WERI-Rb-1 (cell line): ENCODE measurements at places on chromosomes 16 and 17.

DNA sequence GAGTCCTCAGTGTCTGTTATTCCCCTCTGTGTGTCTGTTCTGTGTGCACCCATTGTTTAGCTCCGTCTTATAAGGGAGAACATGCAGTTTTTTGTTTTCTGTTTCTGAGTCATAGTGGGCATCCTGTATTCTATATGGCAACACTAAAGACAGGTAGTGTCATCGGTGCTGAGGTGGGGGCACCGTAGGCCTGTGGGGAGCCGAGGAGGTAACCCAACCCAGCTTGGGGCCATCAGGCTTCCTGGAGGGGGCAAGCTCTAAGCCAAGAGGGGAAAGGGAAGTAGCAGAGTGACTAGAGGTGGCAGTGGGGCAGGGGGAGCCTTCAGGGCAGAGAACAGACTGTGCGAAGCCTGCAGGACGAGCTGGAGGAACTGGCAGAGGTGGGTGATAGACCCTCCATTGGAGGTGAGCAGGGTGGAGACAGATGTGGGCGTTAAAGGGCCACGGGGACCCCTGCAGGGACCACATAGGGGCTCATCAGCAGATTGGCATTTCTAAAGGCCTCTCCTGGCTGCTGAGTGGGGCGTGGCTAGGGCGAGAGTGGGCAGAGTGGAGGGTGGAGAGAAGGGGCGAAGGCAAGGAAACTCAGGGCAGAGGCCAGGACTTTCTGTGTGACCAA lies 36.5 kb downstream of the CPNE2 start:
- DNase-seq, result no peak

DNA sequence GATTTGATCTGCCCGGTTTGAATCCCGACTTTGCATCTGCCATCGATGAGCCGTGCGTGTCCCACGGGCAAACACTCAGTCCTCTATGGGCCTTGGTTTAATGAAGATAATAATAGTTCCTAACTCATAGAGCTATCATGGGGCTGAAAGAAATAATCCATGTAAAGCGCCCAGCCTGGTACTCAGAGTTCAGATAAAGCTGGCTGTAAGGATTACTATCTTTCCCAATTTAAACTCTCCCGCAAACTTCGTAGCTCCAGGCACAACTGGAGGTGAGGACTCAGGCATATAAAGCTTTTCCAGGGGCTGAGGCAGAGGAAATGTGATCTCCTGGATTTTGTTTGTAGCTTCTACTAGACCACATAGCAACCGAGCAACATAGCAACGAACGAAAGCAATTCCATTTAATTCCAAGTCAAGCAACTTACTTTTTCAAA lies 16.3 kb downstream of the ALOX15 start:
- DNase-seq, result no peak

- DNase-seq, result no peak
Measured at GRCh38 chr17:64063088-64063487, 42.7 kb upstream of the ICAM2 start.

- DNase-seq, result no peak
Measured at GRCh38 chr16:16923479-16923878, 544.5 kb downstream of the NPIPA7 start.

DNA sequence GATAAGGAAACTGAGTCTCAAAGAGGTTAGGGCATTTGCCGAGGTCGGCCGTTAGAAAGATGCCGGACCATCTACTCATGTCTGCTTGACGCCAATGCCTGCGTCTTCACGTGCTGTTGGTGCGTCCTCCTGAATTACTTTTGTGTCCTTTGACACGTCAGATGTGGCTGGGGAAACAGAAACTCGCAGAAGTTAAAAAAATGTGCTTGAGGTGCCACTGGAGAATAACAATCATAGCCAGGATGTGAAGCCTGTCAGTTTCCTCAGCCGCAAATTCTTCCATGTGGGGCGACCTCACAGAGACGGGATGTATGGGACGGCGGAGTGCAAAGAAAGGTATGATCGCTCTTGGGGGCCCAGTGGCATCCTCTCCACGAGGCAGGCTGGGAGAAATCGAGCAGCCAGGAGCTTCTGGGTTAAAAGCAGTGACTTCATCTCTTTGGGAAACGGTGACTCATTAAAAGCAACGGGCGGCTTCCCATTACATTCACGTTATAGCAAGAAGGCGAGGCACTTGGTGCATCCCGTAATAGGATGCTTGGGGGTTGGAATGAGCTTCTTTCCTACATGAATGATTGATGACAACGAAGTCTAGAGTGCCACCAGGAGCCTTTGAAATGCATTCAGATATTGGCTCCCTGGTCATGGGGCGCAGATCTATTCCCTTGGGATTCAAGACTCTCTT lies 67.8 kb downstream of the BMERB1 start:
- DNase-seq, result no peak

GRCh38 chr16:28062261-28062846 lies 1.2 kb downstream of the GSG1L start:
- peak; percentile 52 for DNase-seq

- DNase-seq, result no peak
Measured at GRCh38 chr17:15659236-15659635, 24.9 kb downstream of the TRIM16 start.

DNA sequence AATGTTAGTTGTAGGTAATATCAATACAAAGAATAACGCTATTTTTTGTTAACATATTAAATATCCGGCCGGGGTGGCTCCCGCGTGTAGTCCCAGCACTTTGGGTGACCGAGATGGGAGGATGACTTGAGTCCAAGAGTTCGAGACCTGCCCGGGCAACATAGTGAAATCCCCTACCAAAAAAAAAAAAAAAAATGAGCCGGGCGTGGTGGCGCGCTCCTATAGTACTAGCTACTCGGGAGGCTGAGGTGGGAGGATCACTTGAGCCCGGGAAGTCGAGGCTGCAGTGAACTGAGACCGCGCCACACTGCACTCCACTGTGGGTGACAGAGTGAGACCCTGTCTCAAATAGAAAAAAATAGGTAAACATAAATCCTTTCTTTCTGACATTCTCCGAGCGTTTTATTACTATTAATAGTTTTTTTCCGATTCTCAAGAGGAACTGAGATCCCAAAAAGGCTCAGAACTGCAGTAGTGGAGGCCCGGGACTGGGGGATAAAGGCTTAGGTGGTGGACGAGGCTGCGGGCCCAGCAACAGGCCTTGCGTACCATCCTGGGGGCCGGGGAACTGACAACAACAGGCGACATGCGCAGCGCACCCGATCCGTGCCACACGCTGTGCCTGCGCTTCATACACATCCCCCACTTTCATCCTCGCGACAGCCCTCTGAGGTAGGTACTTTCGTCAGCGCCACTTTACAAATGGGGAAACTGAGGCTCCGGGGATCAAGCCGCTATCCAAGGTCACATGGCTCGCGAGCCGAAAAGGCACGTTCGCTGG lies 919 bp downstream of the N4BP1 start:
- DNase-seq, result peak; percentile 44

- no peak for DNase-seq
Measured at GRCh38 chr16:22356930-22357634, 17.3 kb downstream of the CDR2 start.

GRCh38 chr17:61456688-61457225 lies 4.5 kb downstream of the TBX4 start:
- no peak for DNase-seq

DNA sequence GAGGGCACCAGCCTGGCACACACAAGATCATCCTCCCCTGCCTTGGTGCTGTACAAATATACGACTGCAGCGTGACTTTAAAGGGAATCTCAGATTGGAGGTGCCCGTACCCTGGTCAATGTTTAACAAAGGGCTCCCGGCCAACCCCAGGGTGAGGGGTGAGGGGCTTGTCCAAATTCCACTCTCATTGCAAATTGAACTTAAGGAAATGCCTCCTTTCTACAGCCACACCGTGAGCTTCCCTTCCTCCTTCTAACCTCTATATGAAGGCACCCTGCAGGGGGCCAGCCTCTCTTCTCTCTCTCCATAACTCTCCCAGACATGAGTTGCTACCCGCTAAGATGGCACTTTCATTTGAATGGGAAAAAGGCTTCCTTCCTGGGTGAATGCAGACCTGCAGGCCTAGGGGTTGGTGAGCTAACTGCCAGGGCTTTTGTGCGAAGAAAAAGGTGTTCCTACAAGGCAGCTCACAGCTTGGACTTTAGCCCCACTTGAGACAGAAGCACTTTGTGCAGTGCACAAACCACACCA lies 76.6 kb downstream of the IRF8 start:
- DNase-seq, result no peak

GRCh38 chr17:43021741-43022512 lies at the start of gene VAT1:
Gene VAT1 (minus strand): TSS chr17:43022385. CDS start chr17:43022322, 63 bp downstream.
- DNase-seq, result peak; percentile 88

GRCh38 chr16:67481561-67482232 lies 740 bp upstream of the ATP6V0D1 start:
- peak; percentile 53 for DNase-seq

GRCh38 chr16:88705801-88706228 lies 393 bp downstream of the RNF166 start:
- no peak for DNase-seq

DNA sequence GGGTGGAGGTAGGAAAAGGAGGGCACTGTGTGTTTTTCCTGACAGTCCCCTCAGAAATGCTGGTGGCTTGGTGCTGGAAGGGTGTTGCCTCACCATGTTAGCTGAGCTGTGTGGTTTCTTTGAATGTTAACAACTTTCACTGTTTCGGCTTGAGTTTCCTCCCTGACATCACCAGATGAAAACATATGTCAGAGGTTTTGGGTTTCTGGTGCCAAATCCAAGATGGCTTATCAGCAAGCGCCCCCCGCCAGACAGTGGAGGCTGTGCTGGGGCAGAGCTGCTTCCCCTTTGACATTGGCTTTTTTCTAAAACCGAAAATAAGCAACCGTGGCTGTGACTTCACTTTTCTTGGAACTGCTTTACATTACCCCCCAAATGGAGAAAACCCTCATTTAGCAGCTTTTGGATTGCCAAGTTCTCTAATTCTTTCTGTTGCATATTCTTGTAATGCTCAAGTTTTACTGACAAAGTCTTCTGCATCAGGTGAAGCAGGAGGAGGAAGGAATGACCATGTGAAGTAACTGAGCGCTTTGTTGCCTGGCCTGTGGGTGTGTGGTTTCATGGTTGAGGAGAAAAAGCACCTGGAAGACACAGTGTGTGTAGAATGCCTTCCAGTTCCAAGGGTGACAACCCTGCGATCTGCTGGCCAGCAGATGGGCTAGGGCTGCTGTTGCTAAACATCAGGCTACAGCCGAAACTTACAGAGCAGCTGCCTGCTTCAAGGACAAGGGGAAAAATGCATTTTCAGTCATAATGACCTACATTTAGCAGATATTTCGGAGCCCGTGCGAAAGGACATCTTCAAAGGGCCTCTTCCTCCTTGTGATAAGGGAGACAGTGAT lies 9.7 kb downstream of the RMI2 start:
- no peak for DNase-seq

- DNase-seq, result no peak
Measured at GRCh38 chr16:23052908-23053580, 96.2 kb downstream of the USP31 start.

DNA sequence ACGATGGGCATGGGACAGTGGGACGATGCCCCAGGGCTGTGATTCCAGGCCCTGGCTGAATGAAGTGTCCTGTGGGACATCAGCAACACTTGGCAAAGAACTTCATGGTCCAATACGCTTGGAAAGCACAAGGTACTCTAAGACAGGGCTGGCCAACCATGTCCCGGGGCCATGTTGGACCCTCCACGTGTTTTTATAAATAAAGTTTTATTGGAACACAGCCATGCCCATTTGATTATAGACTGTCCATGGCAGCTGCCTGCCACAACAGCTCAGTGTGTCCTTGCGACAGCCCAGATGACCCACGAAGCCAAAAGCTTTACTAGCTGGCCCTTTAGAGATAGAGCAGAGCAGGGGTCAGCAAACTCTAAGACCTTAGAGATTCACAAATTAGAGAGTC lies 282.1 kb downstream of the C16orf95 start:
- no peak for DNase-seq

DNA sequence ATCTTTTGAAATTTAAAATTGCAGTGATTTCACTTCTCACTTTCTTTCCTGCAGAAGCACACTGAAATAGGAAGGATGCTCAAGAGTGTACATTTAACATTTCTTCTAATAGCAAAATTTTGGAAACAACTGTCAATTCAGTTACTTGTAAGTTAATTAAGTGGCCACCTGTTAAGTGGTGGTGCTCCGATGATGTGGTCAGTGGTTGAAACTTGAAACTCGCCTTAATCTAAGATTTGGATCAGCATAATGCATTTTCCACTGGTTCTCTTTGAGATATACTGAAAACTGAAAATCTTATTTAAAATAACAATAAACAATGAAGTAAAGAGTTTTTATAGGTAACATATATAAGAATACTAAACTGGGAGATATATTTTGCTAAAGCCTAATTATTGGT lies 7.0 kb upstream of the MYH8 start:
- DNase-seq, result no peak
